ENCODE measurements at places on chromosomes 4 and X.

- DNase-seq, result no peak
Observed at GRCh38 chr4:82433791-82434190, 3.4 kb downstream of the ENOPH1 start.

DNA sequence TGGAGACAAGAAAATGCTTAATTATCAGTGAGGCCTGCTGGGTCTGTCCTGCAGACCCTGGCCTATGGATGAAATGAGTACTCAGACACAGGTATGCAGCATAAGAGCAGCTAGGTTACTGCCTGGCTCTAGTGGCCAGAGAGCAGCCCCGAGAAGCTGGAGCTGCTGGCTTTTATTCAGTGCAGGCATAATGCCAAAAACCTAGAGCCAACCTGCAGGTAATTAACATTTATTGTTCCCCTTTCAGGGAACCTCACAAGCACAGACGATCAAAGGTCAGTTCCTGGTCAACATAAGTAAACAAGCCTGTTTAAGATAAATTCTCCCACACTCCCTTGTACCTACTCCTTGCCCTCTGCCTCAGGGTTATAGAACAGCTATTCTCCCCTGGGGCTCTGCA lies 13.3 kb downstream of the IDS start:
- DNase-seq, result no peak

DNA sequence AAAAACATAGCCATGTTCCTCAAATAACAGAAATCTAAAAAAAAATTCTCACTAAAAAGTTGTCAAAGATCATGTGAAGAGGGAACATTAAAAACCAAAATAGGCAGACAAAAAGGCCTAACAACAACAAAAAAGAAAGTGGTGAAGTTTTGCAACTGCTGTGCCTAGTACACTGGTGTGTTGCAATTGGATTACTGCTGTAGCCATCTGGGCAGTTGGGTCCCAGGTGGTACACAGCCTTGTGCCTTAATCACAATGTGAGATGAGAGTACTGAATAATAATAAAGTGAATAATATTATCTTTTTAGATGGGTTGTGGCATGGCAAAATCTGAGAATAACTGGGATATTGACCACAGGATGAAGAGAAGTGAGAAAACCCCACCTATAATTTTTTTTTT lies 12.0 kb downstream of the C4orf54 start:
- DNase-seq, result no peak

GRCh38 chrX:123731258-123731986 lies 1.4 kb downstream of the THOC2 start:
- peak; percentile 7 for DNase-seq

DNA sequence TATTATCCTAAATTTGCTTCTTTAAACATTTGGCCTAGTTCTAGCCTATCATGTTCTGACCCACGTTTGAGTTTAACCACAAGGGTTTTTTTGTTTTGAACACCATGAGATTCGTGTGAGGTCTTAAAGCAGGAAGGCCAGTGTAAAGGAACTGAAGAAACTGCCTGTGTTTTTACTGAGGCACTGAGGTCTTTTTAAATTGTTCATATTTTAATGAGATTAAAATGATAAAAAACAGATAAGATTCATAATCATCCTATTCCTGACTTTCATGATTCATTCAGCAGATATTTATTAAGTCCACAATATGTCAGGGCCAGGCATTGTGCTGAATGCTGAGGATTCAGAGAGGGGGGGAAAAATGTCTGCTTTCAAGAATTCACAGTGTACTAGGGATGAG lies 3.2 kb downstream of the RPS6KA3 start:
- DNase-seq, result no peak

GRCh38 chr4:137083571-137084135 lies 448.6 kb downstream of the PCDH18 start:
- DNase-seq, result no peak

GRCh38 chr4:70062000-70062399 lies 11.8 kb downstream of the HTN1 start:
- DNase-seq, result no peak

GRCh38 chr4:183153190-183153916 lies 54.3 kb downstream of the WWC2 start:
- DNase-seq, result no peak

DNA sequence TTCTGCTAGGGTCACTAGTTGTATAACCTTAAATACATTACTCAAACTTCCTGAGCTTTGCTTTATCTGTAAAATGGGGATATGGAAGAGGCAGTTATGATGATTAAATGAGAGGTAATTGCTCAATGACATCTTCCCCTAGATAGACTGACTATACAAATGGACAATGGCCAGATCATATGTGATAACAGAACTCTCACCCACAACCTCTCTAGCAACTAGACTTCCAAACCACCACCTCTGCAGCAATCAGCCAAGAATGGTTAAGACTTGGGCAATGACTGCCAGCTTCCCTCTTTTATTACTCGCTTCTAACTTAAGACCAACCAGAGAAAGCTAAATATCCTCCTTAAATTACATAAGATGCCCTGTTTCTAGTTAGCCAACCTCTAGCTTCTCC lies 2.9 kb upstream of the SEPSECS start:
- DNase-seq, result no peak

DNA sequence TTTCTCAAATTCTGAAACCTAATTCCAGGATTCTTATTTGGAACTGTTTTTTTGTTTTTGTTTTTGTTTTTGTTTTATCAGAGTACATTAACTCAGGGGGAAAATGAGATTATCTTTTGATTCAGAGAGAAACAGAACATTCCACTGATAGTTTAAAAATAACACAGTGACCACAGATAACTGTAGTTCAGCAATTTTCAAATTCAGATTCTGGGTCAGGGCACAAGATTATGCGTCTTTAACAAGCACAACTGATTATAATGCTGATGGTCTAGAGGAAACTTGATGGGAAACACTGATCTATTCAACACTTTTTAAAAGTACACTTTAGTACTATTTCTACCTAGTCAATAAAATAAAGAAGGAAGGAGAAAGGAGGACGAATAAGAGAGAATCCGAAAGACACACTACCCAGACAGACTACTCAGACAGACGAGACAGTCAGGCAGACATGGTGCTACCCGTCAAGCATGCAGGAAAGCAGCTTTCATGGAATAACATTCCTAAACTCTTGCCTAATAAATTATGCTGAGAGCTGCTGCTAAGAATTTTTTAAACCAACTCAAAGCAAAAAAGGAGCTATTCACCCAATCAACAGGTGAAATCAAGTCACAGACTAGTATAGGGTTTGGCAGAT lies 59.0 kb downstream of the APBB2 start:
- no peak for DNase-seq

- peak; percentile 17 for DNase-seq
Observed at GRCh38 chrX:136577552-136577951, 45.5 kb downstream of the VGLL1 start.
